ENCODE measurements at places on chromosomes 3 and 15. TPM values are rescaled to one million over a fixed set of nuclear protein-coding genes. Genes with fewer than 3 reads are reported as not detected.

The RBP2 gene
- not detected for total RNA-seq

The VIPR1 gene
- 3.2 TPM for total RNA-seq

The AGBL1 gene
- not detected for total RNA-seq

The ENTPD3 gene
- 0.13 TPM for total RNA-seq

The FOXL2 gene
- total RNA-seq, result 0.13 TPM

The ITIH3 gene
- not detected for total RNA-seq

All from thoracic aorta endothelial cell (primary cell).